ENCODE measurements at places on chromosomes 3 and 15.

DNA sequence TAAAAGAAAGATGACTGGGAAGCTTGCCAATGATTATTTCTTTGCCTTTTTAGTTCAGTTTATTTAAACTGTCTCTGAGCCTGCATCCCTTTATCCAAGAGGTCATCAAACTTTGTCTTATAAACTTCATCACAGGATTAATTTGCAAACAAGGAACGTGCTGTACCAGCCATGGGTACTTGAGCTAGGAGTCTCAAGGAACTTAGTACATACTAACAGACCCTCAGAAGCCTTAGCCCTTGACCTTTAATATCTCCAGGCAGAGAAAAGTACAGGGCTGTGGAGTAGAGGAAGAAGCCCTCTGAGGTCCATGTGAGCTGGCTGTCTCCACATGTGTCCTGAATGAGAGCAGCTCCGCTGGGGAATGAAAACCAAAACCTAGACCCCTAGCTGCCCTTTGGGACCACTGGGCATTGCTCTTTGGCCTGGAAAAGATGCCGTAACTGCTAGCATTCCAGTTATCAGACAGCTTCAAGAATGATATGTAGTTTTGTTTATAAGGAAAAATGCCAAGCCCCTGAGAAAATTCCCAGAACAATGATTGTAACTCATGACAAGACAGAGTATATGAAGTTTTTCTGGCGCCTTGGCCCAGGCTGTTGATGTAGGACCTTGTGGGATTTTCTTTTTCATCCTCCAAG lies 92.1 kb downstream of the ASB7 start:
- DNase-seq, result no peak

- no peak for DNase-seq
These were observed 50.0 kb downstream of the SELENOT start for GRCh38 chr3:150653110-150653561.

DNA sequence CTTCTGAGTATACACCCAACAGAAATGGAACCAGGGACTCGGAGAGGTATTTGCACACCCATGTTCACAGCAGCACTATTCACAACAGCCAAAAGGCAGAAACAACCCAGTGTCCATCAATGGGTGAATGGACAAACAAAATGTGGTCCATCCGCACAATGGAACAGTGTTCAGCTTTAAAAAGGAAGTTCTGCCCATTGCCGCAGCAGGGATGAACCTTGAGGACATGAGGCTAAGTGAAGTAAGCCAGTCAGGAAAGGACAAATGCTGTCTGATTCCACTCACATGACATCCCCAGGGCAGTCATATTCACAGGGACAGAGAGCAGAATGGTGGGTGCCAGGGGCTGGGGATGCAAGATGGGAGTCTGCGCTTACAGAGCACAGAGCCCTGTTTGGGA lies 7.5 kb downstream of the IQSEC1 start:
- DNase-seq, result no peak

DNA sequence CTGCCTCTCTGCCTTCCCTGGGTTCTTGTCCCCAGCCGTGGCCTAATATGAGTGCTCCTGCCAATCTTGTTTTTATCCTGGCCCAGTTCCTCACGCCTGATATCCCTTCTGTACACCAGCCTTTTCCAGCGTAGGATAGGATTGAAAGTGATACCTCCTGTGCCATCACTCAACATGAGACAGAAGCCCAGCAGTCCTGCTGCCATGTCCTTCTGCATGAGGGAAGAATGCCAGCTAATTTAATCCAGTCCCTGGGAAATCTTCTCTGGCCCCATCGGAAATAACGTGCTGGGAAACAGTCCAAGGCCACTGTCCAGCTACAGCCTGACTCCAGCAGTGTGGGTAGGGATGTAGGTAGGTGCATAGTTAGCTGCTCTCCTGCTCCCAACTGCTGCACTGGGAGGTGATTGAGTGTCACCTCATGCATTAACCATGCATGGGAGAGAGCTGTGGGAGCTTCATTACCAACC lies 92.0 kb upstream of the TPM1 start:
- no peak for DNase-seq

DNA sequence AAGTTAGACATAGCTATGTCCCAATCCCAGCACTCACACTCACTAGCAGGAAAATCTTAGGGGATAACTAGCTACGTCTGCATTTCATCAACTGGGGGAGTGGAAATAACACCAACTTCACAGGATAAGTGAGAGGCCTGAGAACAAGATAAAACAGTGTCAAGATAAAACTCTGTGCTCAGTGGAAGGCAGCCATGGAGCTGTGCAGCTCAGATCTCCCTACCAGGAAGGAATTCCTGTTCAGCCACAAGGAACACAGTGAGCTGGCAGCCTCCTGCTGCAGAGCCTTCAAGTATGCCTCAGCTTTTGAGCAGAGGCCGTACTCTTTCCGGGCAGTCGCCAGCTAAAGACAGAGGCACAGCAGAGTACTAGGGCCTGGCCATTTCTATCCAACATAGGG lies 115.8 kb upstream of the TOPAZ1 start:
- no peak for DNase-seq
